Naive thymus-derived CD8-positive, alpha-beta T cell (primary cell): ENCODE measurements at places on chromosomes 7 and 10. TPM values are rescaled to one million over a fixed set of nuclear protein-coding genes. Genes with fewer than 3 reads are reported as not detected.

The ZP3 gene
- total RNA-seq, result 2.3 TPM

The SHTN1 gene
- total RNA-seq, result 0.25 TPM

The TBX20 gene
- total RNA-seq, result not detected

The KIF11 gene
- total RNA-seq, result 0.55 TPM

The HOXA4 gene
- 0.31 TPM for total RNA-seq

The CALML3 gene
- not detected for total RNA-seq

The ATOH7 gene
- not detected for total RNA-seq

The NPC1L1 gene
- 0.16 TPM for total RNA-seq

The TAC1 gene
- total RNA-seq, result not detected

- peaks cover 13% of the 10 kb centered on the region for H3K27me3 ChIP-seq
- no peak overlapping the region for H3K27ac ChIP-seq
These were observed 41.0 kb upstream of the PSMG3 start for GRCh38 chr7:1610678-1611302.

GRCh38 chr7:127252377-127252713 is 396 bp downstream of the GRM8 start:
- H3K27me3 ChIP-seq, result peaks cover 70% of the 10 kb centered on the region
- no peaks in the 10 kb centered on the region for H3K36me3 ChIP-seq
- no peak for DNase-seq
- H3K27ac ChIP-seq, result no peak overlapping the region
- H3K4me3 ChIP-seq, result peak overlapping the region; percentile 84

GRCh38 chr7:22791204-22792158 is 31.2 kb downstream of the TOMM7 start:
- H3K36me3 ChIP-seq, result no peaks in the 10 kb centered on the region
- DNase-seq, result no peak
- H3K27ac ChIP-seq, result no peak overlapping the region
- H3K4me3 ChIP-seq, result no peak overlapping the region

DNA sequence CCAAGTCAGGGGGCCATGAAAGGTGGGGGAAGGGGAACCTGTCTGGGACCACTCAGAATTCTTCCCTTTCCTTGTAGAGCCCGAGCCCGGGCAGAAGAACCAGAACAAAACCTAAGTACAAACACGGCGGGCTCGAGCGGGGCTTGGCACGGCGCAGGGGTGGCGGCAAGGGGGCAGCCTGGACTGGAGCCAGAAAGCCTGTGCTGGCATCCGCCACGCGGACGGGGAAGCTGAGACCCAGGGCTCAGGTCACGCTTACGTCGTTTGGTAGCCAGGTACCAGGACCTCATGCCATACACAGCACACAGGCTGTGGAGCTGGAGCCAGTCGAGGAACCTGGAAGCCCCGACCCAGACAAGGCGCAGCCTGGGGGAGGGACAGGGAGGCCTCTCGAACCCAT is 6.6 kb upstream of the GPER1 start:
- no peak for DNase-seq
- peaks cover 2% of the 10 kb centered on the region for H3K36me3 ChIP-seq
- H3K4me1 ChIP-seq, result no peaks in the 10 kb centered on the region
- H3K4me3 ChIP-seq, result no peak overlapping the region

GRCh38 chr10:115861864-115862263 is 411.1 kb downstream of the GFRA1 start:
- H3K4me1 ChIP-seq, result no peaks in the 10 kb centered on the region
- no peak for DNase-seq
- no peak overlapping the region for H3K27ac ChIP-seq
- no peaks in the 10 kb centered on the region for H3K36me3 ChIP-seq
- H3K27me3 ChIP-seq, result no peaks in the 10 kb centered on the region

- H3K4me3 ChIP-seq, result no peak overlapping the region
- H3K4me1 ChIP-seq, result peaks cover 7% of the 10 kb centered on the region
- peaks cover 2% of the 10 kb centered on the region for H3K36me3 ChIP-seq
- no peak overlapping the region for H3K27ac ChIP-seq
- DNase-seq, result no peak
These were observed 283.1 kb upstream of the KAT6B start for GRCh38 chr10:74543276-74543675.

DNA sequence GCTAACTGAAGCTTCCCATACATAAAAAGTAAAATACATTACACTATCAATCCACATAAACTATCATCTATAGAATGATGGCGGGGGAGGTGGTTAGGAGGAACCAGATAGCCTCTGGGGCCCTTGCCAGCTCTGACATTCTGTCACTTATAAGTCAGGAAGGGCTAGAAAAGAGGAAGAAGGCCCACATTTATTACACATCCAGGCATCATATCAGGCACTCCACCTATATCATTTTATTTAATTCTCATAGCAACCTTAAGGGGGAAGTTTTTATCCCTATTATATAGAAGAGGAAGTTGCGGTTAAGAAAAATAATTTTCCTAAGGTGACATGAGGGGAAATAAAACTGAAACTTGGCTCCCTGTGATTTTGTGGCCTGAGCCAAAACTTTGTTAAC is 29.9 kb downstream of the HEPACAM2 start:
- no peaks in the 10 kb centered on the region for H3K36me3 ChIP-seq
- no peaks in the 10 kb centered on the region for H3K4me1 ChIP-seq
- no peak for DNase-seq
- H3K4me3 ChIP-seq, result no peak overlapping the region
- H3K27me3 ChIP-seq, result peaks cover 14% of the 10 kb centered on the region

- H3K27ac ChIP-seq, result no peak overlapping the region
- DNase-seq, result no peak
- H3K4me1 ChIP-seq, result no peaks in the 10 kb centered on the region
- H3K4me3 ChIP-seq, result no peak overlapping the region
These were observed 78.9 kb upstream of the FOXK1 start for GRCh38 chr7:4602905-4603842.

DNA sequence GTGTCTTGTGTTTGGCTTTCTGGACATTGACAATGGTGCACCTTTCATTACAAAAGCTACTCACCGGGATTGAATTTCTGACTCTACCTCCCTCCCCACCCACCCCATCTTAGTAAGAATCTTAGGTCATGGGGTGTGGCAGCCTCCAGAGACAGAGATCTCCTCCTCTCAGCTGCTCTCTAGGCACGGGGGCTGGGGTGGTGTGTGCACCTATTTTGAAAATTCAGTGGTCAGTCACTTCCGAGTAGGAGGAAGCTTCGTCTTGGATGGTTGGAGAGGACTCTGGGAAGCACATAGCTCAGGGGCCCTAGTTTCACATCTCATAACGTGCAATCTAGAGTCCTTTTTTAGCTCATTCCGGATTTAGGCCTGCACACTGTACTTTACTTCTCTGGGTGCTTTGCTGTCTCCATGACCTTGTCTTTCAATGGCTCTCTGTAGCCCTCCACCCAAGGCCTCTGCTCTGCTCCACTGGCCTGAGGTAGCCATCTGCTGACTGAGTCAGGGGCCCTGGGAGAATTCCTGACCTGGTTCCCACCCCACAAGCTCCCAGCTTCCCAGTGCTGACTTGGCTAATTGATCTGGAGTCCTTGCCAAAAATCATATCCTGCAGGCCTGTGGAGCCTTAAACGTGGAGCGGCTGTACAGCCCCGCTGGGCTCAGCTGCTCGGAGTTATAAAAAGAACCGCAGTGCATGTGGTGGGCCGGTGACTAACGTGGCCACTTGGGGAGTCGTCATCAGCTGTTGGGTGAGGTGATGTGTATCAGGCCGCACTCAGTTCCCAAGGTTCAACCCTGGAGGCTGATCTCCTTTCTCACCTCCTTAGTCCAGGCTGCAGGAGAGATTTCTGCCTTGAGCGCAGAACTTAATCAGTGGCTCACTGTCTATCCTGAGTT is 19.3 kb upstream of the ADAMTS14 start:
- peaks cover 11% of the 10 kb centered on the region for H3K4me1 ChIP-seq
- H3K27me3 ChIP-seq, result no peaks in the 10 kb centered on the region
- peaks cover 20% of the 10 kb centered on the region for H3K36me3 ChIP-seq
- no peak overlapping the region for H3K4me3 ChIP-seq
- no peak overlapping the region for H3K27ac ChIP-seq
- no peak for DNase-seq

DNA sequence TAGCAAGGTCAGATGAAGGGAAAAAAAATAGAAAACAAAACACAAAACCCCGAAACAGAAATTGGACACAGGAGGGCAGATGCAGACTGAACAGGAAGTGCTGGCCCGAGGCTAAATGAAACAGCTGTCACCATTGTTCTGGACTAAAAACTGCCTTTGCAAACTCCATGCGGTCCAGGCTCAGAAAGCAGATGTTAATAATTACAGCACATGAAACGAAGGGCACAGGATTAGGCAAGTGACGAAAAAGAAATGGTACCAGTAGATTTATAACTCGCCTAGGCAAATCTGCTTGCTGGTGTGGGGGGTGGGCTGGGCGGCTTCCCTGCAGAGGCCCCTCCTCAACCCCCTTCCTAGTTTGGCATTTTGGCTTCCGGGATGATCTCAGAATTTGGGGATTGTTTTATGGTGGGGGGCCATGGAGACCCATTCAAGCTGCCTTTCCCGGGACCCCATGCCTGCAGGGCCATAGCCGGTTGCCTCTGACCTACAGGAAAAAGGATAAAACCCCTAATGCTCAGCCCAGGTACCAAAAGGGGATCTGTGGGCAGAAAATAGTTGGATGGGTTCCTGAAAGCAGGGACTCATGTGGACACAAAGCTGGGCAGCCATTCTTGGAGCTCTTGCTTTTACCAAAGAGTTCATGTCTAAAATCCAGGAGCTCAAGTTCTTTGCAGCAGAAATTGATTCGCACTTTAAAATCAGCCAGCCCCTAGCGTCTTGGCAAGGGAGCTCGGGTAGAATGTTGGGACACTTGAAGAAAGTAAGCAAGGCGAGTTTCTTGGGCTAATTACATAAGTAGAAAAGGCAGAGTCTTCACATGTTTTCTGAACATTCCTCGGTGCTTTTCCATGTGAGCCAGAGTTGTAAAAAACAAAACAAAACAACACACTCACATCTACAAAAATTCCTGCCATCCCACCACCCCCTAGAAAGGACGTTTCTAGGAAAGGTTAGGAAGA is 39.0 kb upstream of the EMX2 start:
- no peaks in the 10 kb centered on the region for H3K4me1 ChIP-seq
- DNase-seq, result no peak
- no peaks in the 10 kb centered on the region for H3K36me3 ChIP-seq

GRCh38 chr10:101095550-101096213 is 33.9 kb downstream of the KAZALD1 start:
- H3K4me1 ChIP-seq, result peaks cover 4% of the 10 kb centered on the region
- H3K36me3 ChIP-seq, result no peaks in the 10 kb centered on the region
- H3K27me3 ChIP-seq, result peaks cover 56% of the 10 kb centered on the region
- H3K27ac ChIP-seq, result no peak overlapping the region

DNA sequence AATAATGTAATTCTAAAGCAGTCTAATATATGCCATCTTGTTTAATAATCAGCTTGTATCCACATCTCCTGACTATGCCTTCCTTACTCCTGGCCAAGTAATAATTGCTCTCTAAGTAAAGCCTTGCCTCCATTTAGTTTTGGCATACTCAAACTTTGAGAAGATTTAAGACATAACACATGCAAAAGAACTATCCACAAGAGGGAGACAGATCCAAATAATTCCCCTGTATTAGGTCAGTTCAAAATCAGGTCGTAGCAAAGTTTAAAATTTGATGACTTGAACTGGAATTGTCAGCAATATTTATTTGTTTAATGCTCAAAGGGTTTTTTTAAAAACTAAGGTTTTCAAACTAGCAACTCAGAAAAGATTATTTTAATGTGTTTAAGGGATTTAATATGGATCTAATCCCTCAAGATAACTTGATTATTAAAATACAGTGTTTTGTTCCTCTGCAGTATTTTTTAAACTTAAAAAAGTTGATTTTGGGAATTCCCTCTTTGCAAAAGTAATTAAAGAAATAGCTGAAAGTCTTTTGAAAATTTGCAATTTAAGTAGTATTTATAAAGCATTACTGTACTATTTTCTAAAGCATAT is 95.3 kb downstream of the HDAC9 start:
- no peak overlapping the region for H3K27ac ChIP-seq
- DNase-seq, result no peak
- H3K4me3 ChIP-seq, result no peak overlapping the region
- no peaks in the 10 kb centered on the region for H3K4me1 ChIP-seq
- peaks cover 3% of the 10 kb centered on the region for H3K27me3 ChIP-seq

- H3K4me3 ChIP-seq, result no peak overlapping the region
- no peaks in the 10 kb centered on the region for H3K27me3 ChIP-seq
- H3K27ac ChIP-seq, result no peak overlapping the region
- H3K4me1 ChIP-seq, result peaks cover 31% of the 10 kb centered on the region
- DNase-seq, result no peak
- peaks cover 29% of the 10 kb centered on the region for H3K36me3 ChIP-seq
These were observed 45.1 kb downstream of the AMZ1 start for GRCh38 chr7:2732959-2733584.

- no peak for DNase-seq
- no peaks in the 10 kb centered on the region for H3K4me1 ChIP-seq
- H3K4me3 ChIP-seq, result no peak overlapping the region
These were observed 212.2 kb downstream of the ANKRD7 start for GRCh38 chr7:118436663-118437062.

DNA sequence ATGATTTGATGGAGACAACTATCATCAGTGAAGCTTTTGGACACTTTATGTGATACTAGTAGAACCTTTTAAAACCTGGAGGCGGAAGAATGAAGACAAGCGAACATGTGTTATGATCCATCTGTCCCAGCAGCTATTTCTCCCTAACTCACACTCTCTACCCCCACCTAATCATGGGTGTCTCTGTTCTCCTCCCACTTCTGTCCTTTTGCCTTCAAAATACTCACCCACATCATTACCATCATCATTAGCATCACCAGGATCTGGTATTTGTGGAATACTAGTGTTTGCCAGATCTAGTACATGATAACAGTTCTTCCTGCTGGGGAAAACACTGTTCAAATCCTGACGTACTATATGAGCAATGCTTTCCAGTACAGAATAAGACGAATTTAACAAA is 287.7 kb downstream of the DOCK4 start:
- no peak for DNase-seq
- H3K4me3 ChIP-seq, result no peak overlapping the region
- no peak overlapping the region for H3K27ac ChIP-seq
- no peaks in the 10 kb centered on the region for H3K36me3 ChIP-seq
- H3K27me3 ChIP-seq, result peaks cover 8% of the 10 kb centered on the region
- no peaks in the 10 kb centered on the region for H3K4me1 ChIP-seq

GRCh38 chr10:106338486-106338885 is 826.0 kb downstream of the SORCS1 start:
- no peak overlapping the region for H3K27ac ChIP-seq
- DNase-seq, result no peak
- no peaks in the 10 kb centered on the region for H3K36me3 ChIP-seq
- H3K4me3 ChIP-seq, result no peak overlapping the region
- H3K4me1 ChIP-seq, result no peaks in the 10 kb centered on the region
- H3K27me3 ChIP-seq, result no peaks in the 10 kb centered on the region

- H3K36me3 ChIP-seq, result no peaks in the 10 kb centered on the region
- no peak overlapping the region for H3K27ac ChIP-seq
- no peaks in the 10 kb centered on the region for H3K4me1 ChIP-seq
- no peaks in the 10 kb centered on the region for H3K27me3 ChIP-seq
- DNase-seq, result no peak
These were observed 254.3 kb upstream of the CACNA2D1 start for GRCh38 chr7:82697897-82698296.

- DNase-seq, result peak; percentile 86
- no peaks in the 10 kb centered on the region for H3K27me3 ChIP-seq
- peaks cover 40% of the 10 kb centered on the region for H3K36me3 ChIP-seq
- peak within 1 kb of the TSS; percentile 97 for H3K27ac ChIP-seq
These were observed at the start of gene UPP1 for GRCh38 chr7:48089046-48090003. UPP1 (plus strand) TSS chr7:48089265; CDS start chr7:48094784, 5,519 bp downstream.
